ENCODE measurements at places on chromosomes 5 and 9. TPM values are rescaled to one million over a fixed set of nuclear protein-coding genes. Genes with fewer than 3 reads are reported as not detected.
A peak's percentile ranks its signal among the peaks of the same experiment; 100 is the strongest.

DNA sequence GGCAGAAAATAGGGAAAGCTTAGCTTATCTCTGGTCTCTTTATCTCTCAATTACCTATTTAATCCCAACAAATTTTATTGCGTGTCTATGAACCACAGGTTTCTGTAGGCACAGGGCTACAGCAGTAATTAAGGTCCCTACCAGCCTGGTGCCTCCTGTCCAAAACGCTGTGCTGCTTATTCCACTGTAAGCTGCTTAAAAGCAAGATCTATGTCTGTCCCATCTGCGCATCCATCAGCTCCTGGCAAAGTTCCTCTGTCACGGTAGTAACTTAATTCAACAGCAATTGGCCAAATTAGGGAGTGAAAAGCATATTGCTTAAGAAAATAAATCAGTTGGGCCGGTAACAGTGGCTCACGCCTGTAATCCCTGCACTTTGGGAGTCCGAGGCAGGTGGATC is 235.8 kb upstream of the VLDLR start:
- no peak for DNase-seq

DNA sequence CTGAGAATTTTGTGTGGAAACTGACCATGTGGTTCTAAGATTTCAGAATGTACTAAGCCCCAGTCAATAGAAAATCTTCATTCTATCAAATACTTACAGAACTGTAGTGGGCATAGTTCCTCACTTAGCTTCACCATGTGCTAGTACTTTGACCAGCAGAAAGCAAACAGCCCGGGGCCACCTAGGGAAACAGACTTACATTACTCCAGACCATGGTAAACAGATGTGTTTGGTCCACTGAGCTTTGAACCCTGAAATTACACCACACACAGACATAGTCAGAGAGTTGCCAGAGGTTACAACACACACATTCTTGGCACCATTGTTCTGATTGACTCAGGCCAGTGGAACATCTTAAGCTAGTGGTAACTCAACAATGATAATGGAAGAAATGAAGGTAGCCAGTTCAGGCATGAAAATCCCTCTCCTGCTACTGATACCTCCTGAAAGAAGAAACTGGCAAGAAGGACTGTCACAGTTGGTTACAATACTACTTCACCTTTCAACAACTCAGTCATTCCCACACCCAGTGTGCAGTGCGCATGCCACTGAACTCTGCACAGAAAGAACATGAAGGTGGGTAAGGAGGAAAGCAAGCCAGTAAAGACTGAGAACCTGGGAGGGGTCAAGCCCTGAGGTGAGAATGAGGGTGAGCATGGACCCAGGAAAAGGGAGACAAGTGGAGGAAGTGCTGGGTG is 18.7 kb upstream of the LECT2 start:
- no peak for DNase-seq

- no peak for DNase-seq
Observed at GRCh38 chr9:124742940-124743339, 28.2 kb downstream of the NR6A1 start.

- no peak for DNase-seq
Observed at GRCh38 chr5:142025637-142026036, 12.8 kb upstream of the GNPDA1 start.

GRCh38 chr9:95644377-95644776 is 127.6 kb upstream of the PTCH1 start:
- no peak for DNase-seq

DNA sequence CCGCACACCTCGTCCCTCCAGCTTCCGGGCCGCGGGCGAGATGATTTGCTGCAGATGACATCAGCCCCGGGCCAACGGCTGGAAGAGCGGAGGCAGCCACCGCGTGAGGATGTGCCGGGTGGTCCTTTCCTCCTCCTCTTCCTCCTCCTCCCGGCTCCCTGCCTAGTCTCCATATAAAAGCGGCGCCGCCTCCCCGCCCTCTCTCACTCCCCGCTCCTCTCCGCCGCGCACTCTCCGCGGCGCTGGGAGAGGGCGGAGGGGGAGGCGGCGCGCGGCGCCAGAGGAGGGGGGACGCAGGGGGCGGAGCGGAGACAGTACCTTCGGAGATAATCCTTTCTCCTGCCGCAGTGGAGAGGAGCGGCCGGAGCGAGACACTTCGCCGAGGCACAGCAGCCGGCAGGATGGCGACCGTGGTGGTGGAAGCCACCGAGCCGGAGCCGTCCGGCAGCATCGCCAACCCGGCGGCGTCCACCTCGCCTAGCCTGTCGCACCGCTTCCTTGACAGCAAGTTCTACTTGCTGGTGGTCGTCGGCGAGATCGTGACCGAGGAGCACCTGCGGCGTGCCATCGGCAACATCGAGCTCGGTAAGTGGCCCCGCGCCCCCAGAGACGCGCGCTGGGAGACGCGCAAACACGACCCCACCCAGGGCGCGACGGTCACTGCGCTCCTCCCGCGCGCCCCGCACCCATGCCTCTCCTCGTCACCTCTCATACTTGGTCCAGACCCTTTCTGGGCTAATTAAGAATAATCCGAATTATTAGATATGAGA is at the start of gene MAP1B:
Gene MAP1B (plus strand): TSS at position 345 of the 770 bp plus-strand sequence. CDS start 57 bp downstream, at position 402.
- DNase-seq, result peak; percentile 83

GRCh38 chr5:100595152-100595811 is 60.1 kb downstream of the FAM174A start:
- peak; percentile 65 for DNase-seq

GRCh38 chr5:73672132-73672531 is 46.1 kb downstream of the ARHGEF28 start:
- DNase-seq, result no peak

DNA sequence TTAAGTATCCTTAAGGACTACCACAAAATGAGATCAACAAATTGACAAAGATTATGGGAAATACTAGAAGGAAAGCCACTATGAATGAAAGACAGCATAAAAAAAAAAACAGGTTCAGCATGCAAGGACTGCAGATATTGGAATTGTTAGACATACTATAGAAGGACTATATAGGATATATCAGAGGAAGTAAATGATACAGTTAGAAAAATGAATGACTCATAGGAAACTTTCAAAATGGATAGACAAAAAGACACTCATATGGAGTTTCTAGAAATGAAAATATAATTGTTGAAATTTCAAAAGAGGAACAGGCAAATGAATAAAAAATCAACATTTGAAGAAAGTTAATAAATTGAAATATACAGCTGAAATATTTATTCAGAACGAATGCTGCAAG is 180.6 kb downstream of the PLK2 start:
- DNase-seq, result no peak

- no peak for DNase-seq
Observed at GRCh38 chr9:2599896-2600295, 21.7 kb upstream of the VLDLR start.

DNA sequence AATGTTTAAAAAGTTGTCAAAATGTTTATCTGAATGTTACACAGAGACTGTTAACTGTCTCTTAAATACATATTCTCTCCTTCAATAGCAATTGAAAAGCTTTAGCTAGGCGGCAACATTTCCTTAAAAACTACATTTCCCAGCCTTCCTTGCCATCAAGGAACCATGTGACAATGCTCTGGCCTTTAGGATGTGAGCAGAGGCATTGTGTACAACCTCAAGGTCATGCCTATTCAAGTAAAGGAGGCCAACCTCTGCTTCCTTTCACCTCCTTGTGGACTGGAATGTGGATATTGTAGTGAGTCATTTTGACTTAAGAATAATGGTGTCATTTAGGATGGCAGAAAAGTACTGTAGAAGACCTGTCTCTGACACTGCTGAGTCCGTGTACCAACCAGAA is 23.7 kb upstream of the MROH2B start:
- no peak for DNase-seq

DNA sequence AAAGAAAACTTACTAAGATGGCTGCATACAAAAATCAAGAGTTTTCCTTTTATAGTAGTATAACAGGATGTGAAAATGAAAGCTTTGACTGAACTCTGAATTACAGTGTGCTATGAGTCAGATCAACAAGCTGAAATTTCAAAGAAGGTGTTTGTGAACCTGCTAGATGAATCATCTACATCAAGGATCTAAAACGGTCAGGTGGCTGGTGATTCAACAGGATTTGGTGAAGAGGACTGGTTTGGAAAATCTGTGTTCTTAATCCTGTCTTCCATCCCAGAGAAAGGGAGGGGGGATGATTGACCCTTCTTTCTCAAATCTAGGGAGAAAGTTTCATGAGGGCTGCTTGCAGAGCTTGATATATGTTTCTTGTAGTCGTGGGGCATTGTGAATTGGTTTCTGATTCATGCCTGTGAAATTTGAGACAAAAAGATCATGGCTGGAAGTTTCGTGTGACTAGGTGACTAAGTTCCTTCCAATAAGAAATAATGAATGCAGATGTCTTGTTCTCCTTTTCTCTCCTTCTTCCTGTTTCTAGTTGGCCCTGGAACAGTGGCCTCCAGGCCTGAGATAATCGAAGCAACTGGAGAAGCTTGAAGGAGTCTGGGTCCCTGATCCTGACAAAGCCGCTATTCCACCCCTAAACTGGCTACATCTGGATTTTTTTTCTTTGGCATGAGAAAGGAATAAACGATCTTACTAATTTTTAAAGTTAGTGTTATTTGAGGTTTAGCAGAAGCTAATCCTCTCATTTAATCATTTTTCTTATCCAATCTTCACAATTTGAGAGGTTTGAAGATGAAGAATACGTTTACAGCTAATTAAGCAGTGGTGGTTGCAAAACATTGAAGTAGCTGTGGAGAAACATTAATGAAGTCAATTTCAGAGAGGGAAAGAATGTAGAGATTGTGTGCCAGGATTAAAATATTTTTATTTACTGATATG is 67.2 kb downstream of the MRPS30 start:
- no peak for DNase-seq

DNA sequence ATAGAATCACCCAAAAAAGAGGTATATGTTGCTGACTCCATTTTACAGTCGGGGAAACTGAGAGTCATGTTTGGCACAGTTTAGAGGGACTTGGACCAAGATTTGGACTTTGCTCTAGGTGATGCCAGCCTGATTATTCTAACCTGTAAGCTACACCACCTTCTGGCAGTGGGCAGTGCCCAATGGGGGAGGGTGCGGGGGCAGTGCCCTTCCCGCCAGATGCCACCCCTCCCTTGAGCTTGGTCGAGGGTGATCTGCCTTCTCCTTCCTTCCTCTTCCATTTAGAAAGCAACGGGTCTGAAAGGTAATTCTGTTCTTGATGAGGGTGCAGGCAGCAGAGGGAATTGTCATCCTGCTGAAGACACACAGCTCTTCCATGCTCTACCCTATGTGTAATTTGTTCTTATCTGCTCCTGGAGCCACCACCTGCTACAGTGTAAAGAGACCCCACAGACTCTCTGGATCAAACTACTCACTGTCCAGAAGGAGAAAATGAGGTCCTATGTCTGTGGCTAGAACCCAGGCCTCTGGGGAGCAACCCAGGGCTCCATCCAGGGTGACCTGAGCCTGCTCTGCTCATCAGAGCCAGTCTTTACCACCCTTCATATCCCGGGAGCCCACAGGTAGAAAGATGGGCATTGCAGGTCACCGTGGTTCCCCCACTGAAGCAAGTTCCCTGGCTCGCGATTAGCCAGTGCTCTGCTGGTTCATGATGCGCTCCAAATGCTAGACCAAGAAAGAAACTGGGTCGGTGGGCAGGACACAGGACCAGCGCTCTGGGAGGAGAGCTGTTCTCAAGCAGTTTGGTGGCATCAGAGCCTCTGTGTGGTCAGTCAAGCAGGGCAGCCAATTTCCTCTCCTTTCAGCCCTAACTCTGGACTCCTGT is 156.2 kb downstream of the RGS3 start:
- DNase-seq, result peak; percentile 61

GRCh38 chr5:40078898-40079575 is 600.7 kb upstream of the PTGER4 start:
- DNase-seq, result no peak

- DNase-seq, result no peak
Observed at GRCh38 chr9:99783799-99784198, 37.9 kb upstream of the NR4A3 start.

DNA sequence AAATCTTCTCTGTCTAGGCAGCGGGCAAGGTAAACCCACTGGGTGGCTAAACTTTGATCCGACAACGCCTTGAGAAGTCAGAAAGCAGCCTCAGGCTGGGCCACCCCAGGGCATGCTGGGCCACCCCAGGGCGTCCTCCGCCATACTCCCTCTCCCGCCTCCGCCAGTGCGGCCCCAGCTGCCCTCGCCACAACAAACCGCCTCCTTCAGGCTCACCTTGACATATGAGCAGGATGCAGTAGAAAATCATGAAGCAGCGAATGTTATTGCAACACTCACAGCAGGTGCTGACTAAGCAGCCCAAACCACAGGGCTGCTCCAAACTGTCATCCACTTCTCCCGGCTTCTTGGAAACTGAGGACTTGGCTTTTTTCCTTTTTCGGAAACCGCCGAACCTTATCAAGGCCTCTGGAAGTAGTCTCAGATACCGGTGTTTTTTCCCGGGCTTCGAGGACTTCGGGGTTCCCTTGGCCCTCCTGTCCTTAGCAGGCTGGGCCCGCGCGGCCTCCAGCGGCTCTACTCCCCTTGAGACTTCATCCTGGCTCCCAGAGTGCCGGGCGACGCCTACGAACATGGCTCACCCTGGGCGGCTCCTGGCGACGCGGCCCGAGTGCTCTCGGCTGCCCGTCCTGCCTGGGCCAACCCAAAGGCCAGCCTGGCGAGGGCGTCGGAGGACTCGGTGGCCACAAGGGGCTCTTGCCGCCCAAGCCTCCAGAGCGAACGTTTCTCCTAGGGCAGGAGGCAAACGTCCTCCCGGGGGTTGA is at the start of gene SLCO6A1:
Gene SLCO6A1 (minus strand): TSS at position 731 of the 764 bp plus-strand sequence. CDS start 157 bp downstream, at position 574.
- no peak for DNase-seq

DNA sequence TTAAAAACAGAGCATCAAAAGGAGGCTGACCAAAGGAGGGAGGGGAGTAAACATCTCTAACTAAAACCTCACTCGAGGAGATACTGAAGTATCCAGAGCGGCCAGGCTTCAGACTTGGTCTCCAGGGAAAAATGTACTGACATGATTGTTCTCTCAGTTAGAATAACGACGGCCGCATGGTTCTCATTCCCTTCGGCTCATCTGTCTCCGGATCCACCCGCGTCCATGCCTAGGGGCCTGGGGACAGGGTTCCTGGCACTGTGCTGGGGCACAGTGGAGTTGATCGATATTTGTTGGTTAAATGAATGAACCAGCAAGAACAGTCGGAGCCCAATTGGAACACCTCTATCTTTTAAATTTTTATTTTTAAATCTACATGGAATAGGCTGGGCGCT is 167.1 kb upstream of the PHYKPL start:
- DNase-seq, result no peak

Gene AFAP1L1
- 24.7 TPM for total RNA-seq

Gene ANKRD18B
- total RNA-seq, result not detected

Gene C5orf46
- 62.8 TPM for total RNA-seq

Gene CLIC3
- 2.8 TPM for total RNA-seq

Gene SOX30
- total RNA-seq, result not detected

Gene SV2C
- not detected for total RNA-seq

Gene F2R
- total RNA-seq, result 131 TPM

Gene LOX
- 48.1 TPM for total RNA-seq

Gene ARSI
- not detected for total RNA-seq

Data from ascending aorta (tissue), 2 donors.